ENCODE measurements at places on chromosomes 12 and 14. TPM values are rescaled to one million over a fixed set of nuclear protein-coding genes. Genes with fewer than 3 reads are reported as not detected.

- no peak for DNase-seq
These were observed 621.2 kb upstream of the FBXO33 start for GRCh38 chr14:40053416-40053815.

DNA sequence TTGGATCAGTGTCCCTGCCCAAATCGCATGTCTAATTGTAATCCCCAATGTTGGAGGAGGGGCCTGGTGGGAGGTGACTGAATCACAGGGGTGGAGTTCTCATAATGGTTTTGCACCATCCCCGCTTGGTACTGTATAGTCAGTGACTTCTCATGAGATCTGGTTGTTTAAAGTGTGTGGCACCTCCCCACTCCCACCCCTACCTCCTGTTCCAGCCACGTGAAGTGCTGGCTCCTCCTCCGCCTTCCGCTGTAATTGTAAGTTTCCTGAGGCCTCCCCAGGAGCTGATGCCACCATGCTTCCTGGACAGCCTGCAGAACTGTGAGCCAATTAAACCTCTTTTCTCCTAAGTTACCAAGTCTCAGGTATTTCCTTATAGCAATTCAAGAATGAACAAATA, 67.2 kb downstream of the FERMT2 start:
- no peak for DNase-seq

DNA sequence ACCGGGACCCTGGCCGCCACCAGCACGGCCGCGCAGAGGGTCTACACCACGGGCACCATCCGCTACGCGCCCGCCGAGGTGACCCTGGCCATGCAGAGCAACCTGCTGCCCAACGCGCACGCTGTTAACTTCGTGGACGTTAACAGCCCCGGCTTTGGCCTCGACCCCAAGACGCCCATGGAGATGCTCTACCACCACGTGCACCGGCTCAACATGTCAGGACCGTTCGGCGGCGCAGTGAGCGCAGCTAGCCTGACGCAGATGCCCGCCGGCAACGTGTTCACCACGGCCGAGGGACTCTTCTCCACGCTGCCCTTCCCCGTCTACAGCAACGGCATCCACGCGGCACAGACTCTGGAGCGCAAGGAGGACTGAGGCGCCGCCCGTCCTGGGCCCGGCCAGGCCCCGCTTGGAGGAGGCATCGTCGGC, 150.1 kb downstream of the EGLN3 start:
- peak; percentile 5 for DNase-seq

DNA sequence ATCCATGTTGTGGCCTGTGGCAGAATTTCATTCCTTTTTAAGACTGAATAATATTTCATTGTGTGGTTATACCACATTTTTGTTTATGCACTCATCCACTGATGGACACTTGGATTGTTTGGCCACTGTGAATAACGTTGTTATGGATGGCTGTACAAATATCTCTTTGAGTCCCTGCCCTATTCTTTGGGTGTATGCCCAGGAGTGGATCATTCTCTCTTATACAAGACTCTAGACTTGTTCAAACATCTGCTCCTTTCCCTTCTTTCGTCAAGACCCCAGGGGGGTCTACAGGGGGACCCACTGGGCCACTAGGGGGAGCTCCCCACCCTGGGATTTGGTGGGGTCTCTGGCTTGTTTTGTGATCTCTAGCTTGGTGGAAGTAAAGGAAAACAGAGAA, 77.4 kb downstream of the FBXL14 start:
- DNase-seq = no peak

GRCh38 chr12:56520048-56520447, 1.6 kb upstream of the RBMS2 start:
- DNase-seq = peak; percentile 16

GRCh38 chr12:13195785-13196129, 769 bp upstream of the EMP1 start:
- DNase-seq = peak; percentile 96

- DNase-seq = no peak
These were observed 124.8 kb downstream of the PLCZ1 start for GRCh38 chr12:18612971-18613370.

GRCh38 chr14:32650030-32650429, 288.6 kb upstream of the NPAS3 start:
- DNase-seq = no peak

- peak; percentile 79 for DNase-seq
These were observed 45.7 kb upstream of the OTX2 start for GRCh38 chr14:56855891-56856461.

GRCh38 chr14:56414236-56414635, 165.4 kb upstream of the TMEM260 start:
- DNase-seq = no peak

- DNase-seq = no peak
These were observed 100.2 kb upstream of the PRICKLE1 start for GRCh38 chr12:42689699-42690098.

DNA sequence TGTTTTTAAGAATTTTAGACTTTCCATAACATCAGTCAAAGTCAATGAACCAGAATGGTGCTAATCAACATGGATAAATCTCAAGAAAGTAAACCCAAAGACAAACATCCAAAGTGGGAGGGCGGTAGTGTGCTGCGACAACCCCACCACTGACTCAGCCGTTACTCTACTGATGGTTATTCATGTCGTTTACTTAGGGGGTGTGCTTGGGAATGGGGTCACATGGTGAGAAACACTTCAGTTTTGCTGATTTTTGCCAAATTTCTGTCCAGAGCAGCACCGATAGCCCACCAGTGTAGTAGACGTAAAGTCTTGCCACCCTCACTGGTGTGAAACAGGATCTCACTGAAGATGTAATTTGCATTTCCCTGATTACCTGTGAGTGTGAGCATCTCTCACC, 99.9 kb downstream of the ADGRD1 start:
- no peak for DNase-seq

DNA sequence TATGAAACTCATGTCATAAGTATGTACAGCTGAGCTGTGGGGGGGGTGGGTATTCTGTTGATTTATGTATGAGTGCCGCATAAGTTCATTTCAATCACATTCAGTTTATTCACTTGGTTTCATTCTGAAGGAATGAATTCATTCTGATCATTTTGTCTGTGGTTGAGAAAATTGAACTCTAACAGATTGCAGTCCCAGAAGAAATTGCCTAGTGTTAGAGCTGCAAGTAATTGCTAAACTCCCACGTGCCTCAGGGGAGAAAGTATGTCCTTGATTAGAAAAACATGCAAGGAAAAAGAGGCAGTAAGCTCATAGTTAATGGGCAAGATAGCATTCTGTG, 442.4 kb upstream of the MGAT4C start:
- DNase-seq = no peak

GRCh38 chr12:66309606-66310005, 7.3 kb downstream of the HELB start:
- no peak for DNase-seq

DNA sequence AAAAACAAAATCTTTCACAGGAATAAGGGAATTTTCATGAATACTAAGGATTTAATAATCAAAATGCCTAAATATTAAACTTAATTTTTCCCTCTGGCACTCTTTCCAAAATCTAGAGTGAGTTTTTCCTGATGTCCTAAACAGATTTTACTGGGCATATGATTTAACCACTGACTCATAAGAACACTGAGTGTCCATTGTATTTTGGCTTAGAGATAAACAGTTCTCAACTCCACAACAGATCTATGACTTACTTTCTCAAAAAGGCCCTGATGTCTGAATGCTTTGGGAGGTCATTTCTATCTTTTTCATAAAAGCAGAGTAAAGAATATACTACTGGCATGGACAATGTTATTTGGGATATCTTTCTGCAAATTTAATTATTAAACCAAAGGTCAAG, 15.0 kb downstream of the TMBIM4 start:
- DNase-seq = no peak

DNA sequence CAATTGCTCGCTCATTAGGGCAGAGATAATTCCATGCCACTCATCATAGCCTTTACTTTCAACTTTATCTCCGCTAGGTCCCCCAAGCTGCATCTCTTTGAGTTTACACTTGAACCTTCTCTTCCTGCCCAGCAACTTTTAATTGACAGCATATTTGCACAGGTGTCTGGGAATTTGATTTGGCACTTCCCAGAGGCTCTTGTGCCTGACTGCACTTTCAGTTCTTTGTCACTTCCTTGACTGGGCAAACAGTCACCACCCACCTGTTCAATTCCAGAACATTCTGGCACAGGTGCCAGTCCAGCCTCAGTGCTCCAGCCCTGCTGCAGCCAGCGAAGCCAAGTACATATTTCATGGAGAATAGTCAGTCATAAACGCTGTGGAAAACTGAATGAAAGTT, 110.1 kb upstream of the LRIG3 start:
- peak; percentile 4 for DNase-seq

- DNase-seq = no peak
These were observed 541 bp downstream of the GOLT1B start for GRCh38 chr12:21502164-21502496.

DNA sequence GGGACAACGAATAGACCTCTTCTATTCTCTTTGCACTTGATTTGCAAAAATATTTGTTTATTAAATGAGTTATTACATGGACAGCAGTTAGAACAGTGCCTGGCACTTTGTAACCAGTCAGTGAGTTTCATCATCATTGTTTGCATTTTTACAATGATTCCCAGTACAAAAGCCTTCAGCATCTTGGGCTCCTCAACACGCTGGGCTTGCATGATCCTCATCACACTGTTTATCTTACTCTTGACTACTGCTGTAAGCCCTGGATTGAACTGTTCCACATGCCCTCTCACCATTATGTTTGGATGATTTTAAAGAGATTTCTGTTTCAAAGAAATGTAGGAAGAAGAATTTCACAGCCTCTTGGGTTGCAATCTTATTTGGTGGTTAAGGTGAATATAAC, 204.3 kb downstream of the PELI2 start:
- DNase-seq = no peak

Gene RCOR1
- 24.2 TPM for polyA plus RNA-seq

Gene PLD4
- polyA plus RNA-seq = 11.1 TPM

Gene ACAD10
- 36.0 TPM for polyA plus RNA-seq

Gene PPFIBP1
- 41.5 TPM for polyA plus RNA-seq

Gene OTOGL
- polyA plus RNA-seq = 0.22 TPM

Gene PTGER2
- polyA plus RNA-seq = 4.6 TPM

Gene VPS33A
- 18.3 TPM for polyA plus RNA-seq

Gene PELI2
- polyA plus RNA-seq = 25.7 TPM

Gene RNF212B
- polyA plus RNA-seq = 0.34 TPM

Data from large intestine (tissue), 12 donors.